Bladder microvascular endothelial cell (primary cell): ENCODE measurements at places on chromosomes 6 and 20. TPM values are rescaled to one million over a fixed set of nuclear protein-coding genes. Genes with fewer than 3 reads are reported as not detected.

The EXOC2 gene
- 34.3 and 65.3 TPM in 2 replicates for total RNA-seq

The GABBR1 gene
- total RNA-seq = 2.3 and 7.2 TPM in 2 replicates

The HLA-DQB2 gene
- not detected in 2 replicates for total RNA-seq

The KCNQ5 gene
- total RNA-seq = under 0.01 TPM in 2 replicates

The HM13 gene
- 31.6 and 74.3 TPM in 2 replicates for total RNA-seq

The METTL24 gene
- 0.06 TPM in 1 of 2 replicates, not detected in the other for total RNA-seq

The NELFCD gene
- total RNA-seq = 42.7 and 64.7 TPM in 2 replicates

The ETV7 gene
- 0.16 and 0.31 TPM in 2 replicates for total RNA-seq

The TNXB gene
- total RNA-seq = 0.49 and 6.1 TPM in 2 replicates

The COL11A2 gene
- total RNA-seq = 0.16 and 0.38 TPM in 2 replicates

The MOG gene
- not detected in 2 replicates for total RNA-seq

The LCA5 gene
- 3.3 and 3.6 TPM in 2 replicates for total RNA-seq

The JPH2 gene
- 0.16 and 0.63 TPM in 2 replicates for total RNA-seq

The GLP1R gene
- not detected in 2 replicates for total RNA-seq

The PRPF6 gene
- 55.5 and 98.0 TPM in 2 replicates for total RNA-seq

The NKX2-4 gene
- not detected in 2 replicates for total RNA-seq

The GSTA3 gene
- not detected in 2 replicates for total RNA-seq

The SCRT2 gene
- total RNA-seq = not detected in 2 replicates

The ZC2HC1B gene
- not detected in 2 replicates for total RNA-seq

The C20orf96 gene
- 3.6 and 4.2 TPM in 2 replicates for total RNA-seq

The BCAS4 gene
- 0.16 and 1.4 TPM in 2 replicates for total RNA-seq

The TUBE1 gene
- 11.0 and 20.3 TPM in 2 replicates for total RNA-seq

The CCM2L gene
- 20.6 and 27.3 TPM in 2 replicates for total RNA-seq

The SAPCD1 gene
- total RNA-seq = 1.3 and 2.9 TPM in 2 replicates

The HSPA1L gene
- 0.81 and 1.8 TPM in 2 replicates for total RNA-seq

The TNFRSF6B gene
- total RNA-seq = 19.1 and 28.5 TPM in 2 replicates

The IRF4 gene
- total RNA-seq = under 0.01 TPM in 1 of 2 replicates, not detected in the other

The CST4 gene
- not detected in 2 replicates for total RNA-seq

The FOXQ1 gene
- not detected in 2 replicates for total RNA-seq

The NOTCH4 gene
- total RNA-seq = 57.3 and 61.4 TPM in 2 replicates

The ZNF391 gene
- total RNA-seq = 0.16 and 0.50 TPM in 2 replicates

The TMC2 gene
- total RNA-seq = not detected in 2 replicates

The TBXT gene
- not detected in 2 replicates for total RNA-seq

The SLC25A27 gene
- total RNA-seq = 2.1 and 3.3 TPM in 2 replicates

The UBE2J1 gene
- 47.9 and 56.0 TPM in 2 replicates for total RNA-seq

The IL20RA gene
- 1.0 TPM in 1 of 2 replicates, not detected in the other for total RNA-seq

The SLC52A3 gene
- total RNA-seq = 0.13 TPM in 1 of 2 replicates, not detected in the other

The SLC17A2 gene
- not detected in 2 replicates for total RNA-seq

The RBPJL gene
- total RNA-seq = not detected in 2 replicates

The DYNLT2 gene
- 0.81 and 0.88 TPM in 2 replicates for total RNA-seq

The DDX27 gene
- 18.6 and 30.8 TPM in 2 replicates for total RNA-seq

The MEP1A gene
- not detected in 2 replicates for total RNA-seq

The MCHR2 gene
- not detected in 2 replicates for total RNA-seq

The KCNK16 gene
- total RNA-seq = not detected in 2 replicates

The ARMC2 gene
- 0.65 and 1.1 TPM in 2 replicates for total RNA-seq

The CDSN gene
- total RNA-seq = 0.06 TPM in 1 of 2 replicates, not detected in the other

The PRKN gene
- 0.16 and 0.19 TPM in 2 replicates for total RNA-seq
